Activated naive CD4-positive, alpha-beta T cell treated with anti-CD3 and anti-CD28 coated beads, Interleukin-2, amount 10 ng/mL, durations not matched to agents 7 days and 5 days (primary cell): ENCODE measurements at places on chromosomes 13 and 19.

DNA sequence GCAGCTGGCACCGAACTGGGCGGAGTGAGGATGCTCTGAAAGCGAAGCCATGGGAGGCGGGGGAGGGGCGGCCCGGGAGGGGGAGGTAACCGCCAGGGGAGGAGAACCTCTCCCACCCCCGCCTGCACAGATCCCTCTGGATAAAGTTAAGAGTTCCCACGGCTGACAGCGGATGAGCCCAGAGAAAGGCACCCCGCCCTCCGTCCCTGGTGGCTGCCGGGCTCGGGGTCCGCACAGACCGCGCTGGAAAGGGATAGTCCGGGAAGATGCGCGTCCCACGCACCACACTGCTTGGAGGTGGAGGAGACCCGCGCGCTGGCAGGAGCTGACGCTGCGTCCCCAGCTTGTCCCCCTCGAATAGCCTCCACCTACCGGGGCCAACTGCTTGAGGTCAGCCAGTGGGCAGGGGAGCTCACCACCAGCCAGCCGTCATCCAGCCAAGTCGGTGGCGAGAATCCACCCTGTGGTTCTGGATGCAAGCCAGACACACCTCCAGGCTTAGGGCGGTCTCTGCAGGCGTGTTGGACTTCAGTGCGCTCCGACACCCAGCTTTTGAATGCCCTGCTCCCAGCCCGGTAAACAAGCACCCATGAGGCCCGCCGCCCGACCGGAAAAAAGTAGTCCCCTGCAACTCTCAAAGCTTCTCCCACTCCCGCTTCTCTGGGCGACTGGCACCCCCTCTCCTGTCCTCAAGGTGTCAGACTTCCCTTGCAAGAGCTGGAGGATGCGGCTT is at the start of gene TRPC4:
TSS of gene TRPC4 (minus strand) at position 17 of the 733 bp plus-strand sequence. CDS start 86,439 bp downstream, outside the sequence.
- no peak for DNase-seq

GRCh38 chr19:33804021-33804799 is 7.5 kb downstream of the KCTD15 start:
- DNase-seq, result no peak

DNA sequence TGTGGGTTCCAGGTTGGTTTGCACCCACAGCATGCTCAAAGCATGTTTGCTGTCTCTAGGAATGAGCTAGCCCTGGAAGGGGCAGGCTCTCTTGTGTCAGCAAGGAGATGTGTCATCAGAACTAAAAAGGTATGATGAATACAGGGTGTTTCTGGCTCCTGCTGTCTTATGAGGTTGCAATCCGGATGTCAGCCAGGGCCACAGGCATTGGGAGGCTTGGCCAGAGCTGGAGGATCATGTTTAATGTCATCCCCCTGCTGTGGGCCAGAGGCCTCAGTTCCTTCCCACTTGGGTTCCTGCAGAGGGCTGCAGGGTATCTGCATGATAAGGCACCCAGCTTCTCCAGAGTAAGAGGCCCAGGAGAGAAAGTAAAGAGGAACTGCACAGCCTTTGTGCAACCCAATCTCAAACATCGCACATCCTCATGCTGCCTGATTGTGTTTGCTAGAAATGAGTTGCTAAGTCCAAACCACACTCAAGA is 193.6 kb downstream of the COL4A1 start:
- no peak for DNase-seq

DNA sequence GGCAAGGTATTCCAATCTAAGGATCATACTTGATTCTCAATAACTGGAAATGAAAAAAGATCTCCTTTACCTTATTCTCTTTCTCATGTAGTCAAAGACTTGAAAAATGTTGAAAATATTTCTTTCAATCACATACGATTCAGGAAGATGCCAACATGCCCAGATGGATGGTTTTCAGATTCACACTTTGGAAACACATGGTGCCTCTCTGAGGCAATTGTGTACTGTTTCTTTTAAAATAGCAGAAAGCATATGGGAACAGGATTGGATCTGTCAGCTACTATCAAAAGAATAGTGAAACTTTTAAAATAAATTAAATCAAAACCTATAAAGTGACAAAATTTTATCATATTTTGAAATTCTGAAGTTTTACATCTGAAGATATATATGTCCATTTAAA is 222.4 kb downstream of the SPRY2 start:
- no peak for DNase-seq

DNA sequence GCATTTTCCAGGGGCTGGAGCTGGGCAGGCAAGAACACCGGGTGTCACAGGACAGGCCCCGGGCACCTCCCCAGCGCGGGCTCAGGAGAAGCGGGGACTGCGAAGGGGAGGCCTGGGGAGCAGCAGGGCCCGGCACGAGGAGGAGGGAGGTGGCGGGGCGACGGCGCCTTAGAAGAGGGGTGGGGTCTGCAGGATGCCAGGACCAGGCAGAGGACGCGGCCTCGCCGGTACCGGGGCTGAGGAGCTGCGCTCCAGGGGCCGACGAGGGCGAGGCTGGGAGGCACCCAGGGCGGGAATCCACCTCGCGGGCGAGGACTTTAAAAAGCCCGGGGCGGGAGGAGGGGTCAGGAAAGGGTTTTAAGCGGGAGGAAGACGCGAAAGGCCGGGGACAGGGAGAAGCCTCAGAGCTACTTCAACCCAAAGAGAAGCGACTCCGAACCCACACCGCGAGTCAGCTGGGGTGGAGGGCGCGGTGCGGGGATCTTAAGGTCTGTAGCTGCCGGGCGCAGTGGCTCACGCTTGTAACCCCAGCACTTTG is 665 bp downstream of the ZNF347 start:
- DNase-seq, result peak; percentile 57

- no peak for DNase-seq
Measured at GRCh38 chr13:107461751-107462150, 753.6 kb downstream of the LIG4 start.

DNA sequence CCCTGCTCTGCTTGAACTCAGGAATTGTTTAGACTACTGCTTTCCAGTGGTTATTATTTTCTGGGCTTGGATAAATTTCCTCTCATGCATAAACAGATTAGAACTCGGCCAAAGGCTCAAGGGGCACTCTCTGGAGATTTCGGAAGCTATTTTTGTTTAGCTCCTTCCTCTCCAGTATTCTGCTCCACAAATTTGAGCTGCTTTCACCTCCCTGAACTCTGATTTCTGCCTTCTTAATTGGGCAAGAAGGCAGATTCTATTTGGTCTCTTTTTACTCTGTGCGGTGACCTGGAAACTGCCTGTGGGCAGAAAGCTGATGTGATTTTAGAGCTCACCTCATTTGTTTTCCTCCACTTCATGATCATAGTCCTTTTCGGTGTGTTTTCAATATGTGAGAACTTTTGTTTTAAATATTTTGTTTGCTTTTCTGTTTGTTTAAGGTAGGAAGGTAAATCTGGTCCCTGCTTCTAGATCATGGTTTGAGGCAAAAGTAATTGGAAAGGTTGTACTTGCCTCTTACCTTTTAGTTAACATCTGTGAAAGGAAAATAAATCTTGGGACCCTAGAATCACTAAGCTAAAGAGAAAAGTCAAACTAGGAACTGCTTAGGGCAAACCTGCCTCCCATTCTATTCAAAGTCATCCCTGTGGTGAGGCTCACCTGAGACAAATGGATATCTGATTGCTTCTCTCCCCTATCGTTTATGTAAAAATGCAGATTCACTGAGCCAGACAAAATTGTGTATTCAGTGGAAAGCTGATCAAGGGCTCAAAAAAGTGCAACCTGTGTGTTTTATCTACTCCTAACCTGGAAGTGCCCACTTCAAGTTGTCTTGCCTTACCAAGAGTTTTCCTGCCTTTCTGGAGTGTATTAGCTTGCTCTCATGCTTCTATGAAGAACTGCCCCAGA is 714.7 kb upstream of the PCDH20 start:
- DNase-seq, result no peak

- no peak for DNase-seq
Measured at GRCh38 chr19:752652-753517, 2.0 kb downstream of the MISP start.

- DNase-seq, result no peak
Measured at GRCh38 chr13:96982672-96983071, 11.6 kb downstream of the OXGR1 start.

GRCh38 chr19:32201211-32201610 is 144.2 kb upstream of the ZNF507 start:
- no peak for DNase-seq

GRCh38 chr19:58477130-58477529 is 978 bp downstream of the ZNF446 start:
- DNase-seq, result no peak

DNA sequence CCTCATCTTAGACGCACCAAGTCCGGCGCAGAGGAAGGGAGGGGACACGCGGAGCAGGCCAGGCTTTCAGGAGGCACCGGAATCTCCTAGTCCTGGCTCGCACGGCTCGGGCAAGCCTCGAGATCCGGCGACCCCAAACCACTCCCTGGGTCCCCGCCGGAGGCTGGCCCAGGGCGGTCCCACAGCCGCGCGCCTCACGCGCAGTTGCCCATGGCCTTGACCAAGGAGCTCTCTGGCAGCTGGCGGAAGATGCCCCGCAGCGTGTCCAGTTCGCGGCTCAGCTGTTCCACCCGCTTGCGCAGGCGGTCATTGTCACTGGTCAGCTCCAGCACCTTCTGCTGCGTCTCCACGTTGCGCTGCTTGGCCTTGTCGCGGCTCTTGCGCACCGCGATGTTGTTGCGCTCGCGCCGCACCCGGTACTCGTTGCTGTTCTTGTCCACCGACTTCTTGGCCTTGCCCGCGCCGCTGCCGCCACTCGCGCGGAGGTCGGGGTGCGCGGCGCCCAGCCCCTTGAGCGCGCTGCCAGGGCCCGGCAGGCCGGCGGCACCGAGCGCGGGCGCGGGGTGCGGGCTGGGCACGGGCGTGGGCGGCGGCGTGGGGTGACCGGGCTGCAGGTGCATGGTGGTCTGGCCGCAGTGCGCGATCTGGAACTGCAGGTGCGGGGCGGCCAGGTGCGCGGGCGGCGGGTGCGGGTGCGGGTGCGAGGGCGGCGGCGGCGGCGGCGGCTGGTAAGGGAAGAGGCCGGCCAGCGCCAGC is 1.0 kb downstream of the CEBPA start:
- DNase-seq, result peak; percentile 11

- DNase-seq, result no peak
Measured at GRCh38 chr19:38370299-38370698, 4.1 kb upstream of the PSMD8 start.

DNA sequence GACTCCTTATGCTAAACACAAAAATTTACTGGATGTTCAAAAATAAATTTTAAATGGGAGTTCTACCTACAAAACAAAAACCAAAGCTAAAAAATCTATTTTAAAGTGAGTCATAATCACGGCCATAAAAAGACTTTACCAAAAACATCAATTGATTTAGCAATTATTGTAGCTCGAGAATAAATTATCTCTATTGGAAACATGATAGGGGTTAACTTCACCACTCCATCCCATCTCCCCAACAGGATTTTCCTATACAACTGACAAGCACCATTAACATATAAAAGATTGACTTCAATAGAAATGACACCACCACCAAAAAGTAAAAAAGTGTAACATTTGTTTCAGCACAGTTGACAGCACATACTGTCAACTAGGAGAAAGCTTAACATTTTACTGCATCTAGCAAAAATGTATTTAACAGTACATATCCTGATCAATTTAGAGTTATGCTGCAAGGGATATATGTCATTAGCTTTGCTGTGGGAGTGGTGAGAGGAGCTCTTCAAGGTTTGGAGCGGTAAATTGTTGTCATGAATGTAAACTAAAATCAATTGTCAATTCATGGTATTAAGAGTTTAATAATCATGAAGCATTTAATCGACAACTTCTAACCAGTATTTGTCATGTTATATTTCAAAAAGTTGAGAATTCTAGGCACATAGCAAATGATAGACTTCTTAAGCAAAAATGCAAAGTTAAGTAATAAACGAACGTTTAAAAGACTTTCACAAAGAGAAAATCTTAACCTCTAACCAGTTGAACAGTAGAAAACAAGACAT is 3.8 kb downstream of the UBL3 start:
- no peak for DNase-seq

DNA sequence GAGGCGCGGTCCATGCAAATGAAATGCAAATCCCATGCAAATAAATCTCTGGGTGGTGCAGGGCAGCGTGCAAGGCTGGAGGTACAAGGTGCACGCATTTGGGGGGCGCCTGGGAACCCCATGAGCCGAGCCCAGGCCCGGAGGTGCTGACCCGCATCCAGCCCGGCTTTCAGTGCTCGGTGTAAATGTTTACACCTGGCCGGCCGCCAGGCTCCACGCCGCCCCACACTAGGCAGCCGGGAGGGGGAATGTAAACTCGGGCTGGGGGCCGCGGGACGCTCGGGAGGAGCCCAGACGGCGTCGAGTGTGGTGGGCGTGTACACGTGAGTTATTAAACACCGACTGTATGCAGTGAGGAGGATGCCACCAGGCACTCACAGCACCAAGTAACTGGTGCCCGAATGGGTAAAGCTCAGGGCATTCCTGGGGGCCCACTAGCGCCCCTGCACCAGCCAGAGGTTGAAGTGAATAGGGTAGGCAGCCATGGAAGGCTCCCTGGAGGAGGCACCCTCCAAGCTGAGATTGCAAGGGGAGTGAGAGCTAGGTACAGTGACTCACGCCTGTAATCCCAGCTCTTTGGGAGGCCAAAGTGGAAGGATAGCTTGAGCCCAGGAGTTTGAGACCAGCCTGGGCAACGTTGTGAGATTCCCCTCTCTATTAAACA is 17.2 kb downstream of the FUT6 start:
- no peak for DNase-seq

GRCh38 chr13:37039896-37040295 is 19.6 kb downstream of the SUPT20H start:
- no peak for DNase-seq

DNA sequence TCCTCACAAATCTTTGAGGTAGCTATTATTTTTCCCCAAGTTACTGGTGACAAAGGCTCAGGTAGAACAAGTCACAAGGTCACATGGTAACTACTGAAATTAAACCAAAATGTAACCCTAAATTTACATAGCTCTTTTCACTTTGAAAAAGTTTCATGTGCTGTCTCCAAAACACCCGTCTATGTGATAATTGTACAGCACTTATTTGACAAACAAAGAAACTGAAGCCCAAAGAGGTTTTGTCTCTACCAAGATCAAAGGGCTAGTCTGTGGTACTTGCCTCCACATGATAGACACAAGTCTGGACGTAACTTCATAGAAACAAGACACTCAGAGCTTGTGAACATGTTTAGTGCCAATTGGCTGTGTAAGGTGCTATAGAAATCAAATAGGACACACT is 108.3 kb downstream of the SACS start:
- no peak for DNase-seq
